Uterus (tissue), 4 donors: ENCODE measurements at places on chromosomes 13 and 19.

DNA sequence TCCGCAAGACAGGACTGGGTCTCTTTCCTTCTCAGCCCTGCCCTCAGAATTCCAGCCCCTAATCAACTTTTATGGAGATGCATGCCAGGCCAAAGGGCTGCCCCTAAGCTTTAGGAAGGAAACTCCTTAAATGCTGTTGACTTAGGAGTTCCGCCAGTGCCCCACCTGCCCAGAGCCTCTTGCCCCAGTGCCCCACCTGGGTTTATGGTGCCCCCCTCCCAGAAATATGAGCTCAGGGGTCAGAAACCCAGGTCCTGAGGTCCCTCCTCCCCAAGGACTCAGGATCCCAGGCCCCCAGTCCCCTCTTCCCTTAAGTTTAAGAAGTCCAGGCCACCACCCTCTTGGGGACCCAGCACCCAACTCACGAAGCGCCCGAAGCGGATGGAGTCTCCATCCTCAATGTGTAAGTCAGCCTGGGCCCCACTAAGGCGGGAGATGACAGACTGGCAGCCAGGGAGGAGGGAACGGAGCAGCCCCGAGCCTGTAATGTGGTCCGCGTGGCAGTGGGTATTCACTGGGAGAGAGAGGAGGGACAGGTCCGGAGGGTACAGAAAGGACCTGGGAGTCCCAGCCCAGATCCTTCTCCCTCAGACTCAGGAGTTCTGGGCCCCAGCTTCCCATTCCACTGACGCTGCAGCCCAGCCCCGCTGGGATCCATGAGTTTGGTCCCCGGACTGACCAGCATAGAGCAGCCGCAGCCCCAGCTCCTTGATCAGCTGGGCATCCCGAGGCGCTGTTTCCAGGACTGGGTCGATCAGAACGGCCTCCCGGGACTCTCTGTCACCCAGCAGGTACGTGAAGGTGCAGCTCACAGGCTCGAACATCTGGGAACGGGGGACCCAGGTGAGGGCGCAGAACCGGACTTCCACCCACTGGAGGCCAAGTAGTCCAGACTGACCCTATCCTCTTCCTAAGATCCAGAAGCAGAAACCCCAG is 897 bp downstream of the ETHE1 start:
- peak; percentile 28 for DNase-seq

DNA sequence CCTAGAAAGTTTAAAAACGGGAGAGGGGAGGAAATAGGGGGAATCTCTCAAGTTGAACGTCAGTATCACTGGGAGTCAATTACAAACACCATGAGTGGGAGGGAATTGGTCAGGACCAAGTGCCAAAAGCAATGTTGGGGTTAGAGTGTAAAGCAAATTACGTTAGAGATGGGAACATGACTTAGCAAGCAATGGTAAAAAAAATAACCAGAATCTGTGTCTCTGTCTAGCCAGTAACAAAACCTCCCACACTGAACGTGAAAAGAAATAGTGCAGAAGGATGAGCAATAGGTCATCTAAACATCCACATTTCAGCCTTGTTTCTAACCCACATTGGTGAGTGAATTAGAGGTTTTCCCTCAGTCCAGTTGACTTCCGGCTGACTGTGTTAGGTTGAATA is 242.2 kb downstream of the COG6 start:
- no peak for DNase-seq

DNA sequence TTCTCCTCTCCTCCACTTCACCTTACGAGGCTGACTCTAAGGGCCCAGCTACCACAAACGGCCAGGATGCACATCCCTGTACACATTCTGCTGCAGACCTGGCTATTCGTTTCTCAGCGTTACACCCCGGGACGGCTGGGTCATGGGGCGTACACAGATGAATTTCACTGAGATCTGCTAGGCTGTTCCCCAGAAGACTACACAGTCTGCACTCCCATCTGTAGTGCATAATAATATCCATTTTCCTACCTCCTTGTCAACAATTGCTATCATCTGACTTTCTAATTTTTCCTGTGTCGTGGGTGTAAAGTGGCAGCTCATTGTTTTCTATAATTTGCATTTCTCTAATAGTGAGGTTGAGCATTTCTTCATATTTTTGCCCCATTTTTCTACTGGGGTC is 85.7 kb downstream of the TM9SF2 start:
- DNase-seq = no peak

DNA sequence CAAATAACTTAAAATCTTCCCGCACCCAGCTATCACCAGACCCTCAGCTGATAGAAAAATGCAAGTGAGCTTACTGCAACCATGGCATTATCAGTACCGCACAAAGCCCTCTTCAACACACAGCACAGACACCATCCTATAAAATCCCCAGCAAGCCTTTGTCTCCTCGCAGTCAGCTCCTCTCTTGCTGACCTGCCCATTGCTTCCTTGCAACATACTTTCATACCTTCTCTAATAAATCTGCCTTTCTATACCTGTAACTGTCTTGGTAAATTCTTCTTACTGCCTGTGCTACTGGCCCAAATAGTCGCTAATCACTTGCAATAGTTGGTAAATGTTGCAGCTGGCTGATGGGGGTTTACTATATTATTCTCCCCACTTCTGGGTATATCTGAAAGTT is 43.3 kb upstream of the FARP1 start:
- no peak for DNase-seq

DNA sequence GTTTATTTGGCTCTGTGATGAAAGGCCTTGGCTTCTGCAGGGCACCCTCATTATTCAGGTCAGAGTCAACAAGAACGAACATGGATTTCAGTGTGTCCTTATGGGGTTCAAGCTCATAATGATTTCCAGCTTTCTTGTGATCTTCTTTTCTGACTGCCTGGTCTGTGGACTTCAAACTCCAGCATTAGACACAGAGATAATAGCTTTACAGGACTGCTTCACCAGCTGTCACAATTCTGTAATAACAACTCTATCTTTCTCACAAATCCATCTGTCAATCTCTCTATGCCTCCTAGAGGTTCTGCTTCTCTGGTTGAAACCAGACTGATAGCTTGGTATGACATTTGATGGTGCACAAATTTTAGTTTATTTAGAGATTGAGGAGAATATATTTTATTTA is 13.1 kb upstream of the SLITRK6 start:
- no peak for DNase-seq

GRCh38 chr13:33125821-33126570 is 109.8 kb downstream of the KL start:
- peak; percentile 70 for DNase-seq
